ENCODE measurements at places on chromosomes 6 and 20. TPM values are rescaled to one million over a fixed set of nuclear protein-coding genes. Genes with fewer than 3 reads are reported as not detected.

GRCh38 chr6:138971601-138972000 is 16.5 kb downstream of the REPS1 start:
- no peak for DNase-seq

GRCh38 chr20:34209111-34209510 is 32.1 kb upstream of the ASIP start:
- no peak for DNase-seq

DNA sequence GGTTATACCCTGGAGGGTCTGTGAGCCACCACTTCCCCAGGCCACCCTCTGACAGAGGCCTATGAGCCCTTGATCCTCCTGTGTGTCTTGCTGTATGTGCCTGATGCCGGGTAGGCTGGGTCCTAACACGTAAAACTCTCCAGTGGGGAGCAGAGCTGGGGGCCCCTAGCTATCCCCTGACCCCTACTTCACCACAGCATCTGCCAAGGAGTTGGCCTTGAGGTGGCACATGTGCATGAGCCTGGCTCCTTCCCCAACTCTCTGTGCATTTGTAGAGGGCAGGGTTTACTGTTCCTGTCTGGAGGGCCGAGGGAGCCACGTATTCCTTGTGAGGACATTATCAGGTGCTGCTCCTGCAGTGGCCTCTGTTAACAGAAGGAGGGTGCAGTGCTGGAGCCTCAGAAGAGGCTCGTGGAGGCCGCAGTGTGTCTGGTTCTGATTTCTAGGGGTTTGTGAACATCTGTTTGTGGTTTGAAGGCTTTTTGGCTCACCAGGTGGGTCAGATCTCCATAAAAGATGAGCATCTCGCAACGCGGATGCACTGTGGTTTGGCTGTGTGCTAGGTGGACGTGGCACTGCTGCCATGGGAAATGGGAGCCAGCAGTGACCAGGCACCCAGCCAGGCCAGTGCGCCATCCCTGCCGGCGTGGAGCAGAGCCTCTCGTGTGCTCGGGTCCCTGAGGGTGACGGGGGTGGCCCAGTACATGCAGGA is 152.1 kb downstream of the DTNBP1 start:
- no peak for DNase-seq

- DNase-seq: no peak
Observed at GRCh38 chr20:49698477-49698876, 15.2 kb downstream of the B4GALT5 start.

- no peak for DNase-seq
Observed at GRCh38 chr6:100372326-100373091, 92.2 kb downstream of the SIM1 start.

DNA sequence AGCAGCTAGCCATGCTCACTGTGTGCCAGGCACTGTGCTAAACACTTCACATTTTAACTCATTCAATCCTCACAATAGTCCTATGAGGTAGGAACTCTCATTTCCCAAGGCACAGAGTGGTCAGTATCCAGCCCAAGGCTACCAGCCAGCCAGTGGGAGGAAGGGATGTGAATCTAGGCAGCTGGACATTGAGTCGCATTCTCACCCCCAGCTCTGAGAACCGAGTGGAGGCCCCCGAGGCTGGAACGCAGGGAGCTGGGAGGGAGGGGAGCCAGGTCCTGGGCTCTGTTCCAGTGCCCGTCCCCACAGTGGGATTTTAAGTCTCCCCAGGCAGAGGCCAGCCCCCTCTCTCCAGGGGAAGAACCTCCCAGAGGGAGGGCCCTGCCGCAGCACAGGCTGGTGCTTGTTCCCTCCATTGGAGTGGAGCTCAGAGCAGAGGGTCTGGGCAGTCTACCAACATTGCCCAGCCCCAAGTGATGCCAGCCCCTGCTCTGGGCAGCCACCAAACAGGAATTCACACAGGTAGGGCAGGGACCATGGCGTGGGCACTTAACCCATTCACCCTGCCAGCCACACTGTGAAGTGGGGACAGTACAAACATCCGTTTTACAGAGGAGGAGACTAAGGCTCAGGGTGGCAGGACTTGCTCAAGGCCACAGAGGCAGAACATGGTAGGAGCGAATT is 131.3 kb downstream of the CEBPB start:
- DNase-seq: no peak

The SAPCD1 gene
- total RNA-seq: 1.8 TPM

The ZNF217 gene
- total RNA-seq: 2.2 TPM
